Cardiac muscle cell (in vitro differentiated cells and primary cell): ENCODE measurements at places on chromosomes 1 and 21. TPM values are rescaled to one million over a fixed set of nuclear protein-coding genes. Genes with fewer than 3 reads are reported as not detected.

The ZMYM1 gene
- total RNA-seq: 5.4 and 12.2 TPM in 2 replicates

DNA sequence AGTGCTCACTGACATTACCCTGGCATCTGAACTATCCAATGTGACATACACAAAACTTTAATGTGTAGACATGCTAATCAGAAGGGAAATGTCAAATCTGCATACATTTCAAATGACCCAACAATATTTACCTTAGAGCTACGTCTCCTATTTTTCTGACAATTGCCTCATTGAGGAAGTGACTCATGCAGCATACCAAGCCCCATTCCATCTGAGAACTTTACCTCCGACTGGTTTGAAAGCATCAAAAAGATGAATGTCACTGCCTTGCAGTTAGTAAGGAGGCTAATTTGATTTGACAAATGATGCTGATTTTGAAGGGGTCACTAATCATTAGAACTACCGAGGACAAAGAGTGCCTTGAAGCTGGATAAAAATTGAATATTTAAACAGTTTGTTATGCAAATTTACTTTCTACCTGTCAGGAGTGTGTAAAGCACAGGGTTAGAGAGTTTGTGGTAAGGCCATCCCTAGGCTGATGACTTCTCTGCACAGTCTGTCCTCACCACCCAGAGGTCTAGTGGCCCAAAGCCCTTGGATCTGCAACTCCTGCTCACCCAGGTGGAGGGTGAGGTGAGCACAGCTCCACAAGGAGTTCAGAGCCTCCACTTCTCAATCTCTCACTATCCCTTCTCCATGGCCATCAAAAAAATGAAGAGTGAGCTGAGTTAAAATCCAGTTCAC is 500.3 kb upstream of the C1orf87 start:
- H3K36me3 ChIP-seq: no peaks in the 10 kb centered on the region
- H3K27me3 ChIP-seq: no peaks in the 10 kb centered on the region
- no peak overlapping the region for H3K4me3 ChIP-seq
- H3K27ac ChIP-seq: no peak overlapping the region

GRCh38 chr1:93989601-93990000 is 80.4 kb upstream of the GCLM start:
- H3K36me3 ChIP-seq: no peaks in the 10 kb centered on the region
- no peak overlapping the region for H3K4me3 ChIP-seq
- H3K4me1 ChIP-seq: no peaks in the 10 kb centered on the region
- no peak overlapping the region for H3K27ac ChIP-seq
- DNase-seq: no peak

The FALEC gene
- total RNA-seq: 3.9 TPM in 1 of 2 replicates, not detected in the other

DNA sequence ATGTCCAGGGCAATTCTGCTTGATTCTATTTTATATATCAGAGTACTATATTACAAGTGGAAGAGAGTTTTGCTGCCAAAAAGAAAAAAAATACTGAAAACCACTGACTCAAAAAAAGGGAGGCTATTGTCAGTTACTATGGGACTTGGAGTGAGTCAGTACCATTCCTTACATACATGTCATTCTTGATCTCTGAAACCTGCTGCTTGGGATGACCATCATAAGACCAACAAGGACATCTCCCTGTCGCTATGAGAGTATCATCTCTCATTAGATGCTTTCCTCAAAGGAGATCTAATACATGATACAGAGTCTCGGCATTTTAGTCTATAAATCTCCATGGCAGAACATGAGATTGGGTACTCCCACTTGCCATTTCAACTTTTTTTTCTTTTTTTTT is 11.8 kb upstream of the INPP5B start:
- peaks cover 28% of the 10 kb centered on the region for H3K36me3 ChIP-seq
- H3K4me1 ChIP-seq: peaks cover 5% of the 10 kb centered on the region
- no peak overlapping the region for H3K4me3 ChIP-seq
- peak; percentile 52 for DNase-seq
- H3K27ac ChIP-seq: no peak overlapping the region

DNA sequence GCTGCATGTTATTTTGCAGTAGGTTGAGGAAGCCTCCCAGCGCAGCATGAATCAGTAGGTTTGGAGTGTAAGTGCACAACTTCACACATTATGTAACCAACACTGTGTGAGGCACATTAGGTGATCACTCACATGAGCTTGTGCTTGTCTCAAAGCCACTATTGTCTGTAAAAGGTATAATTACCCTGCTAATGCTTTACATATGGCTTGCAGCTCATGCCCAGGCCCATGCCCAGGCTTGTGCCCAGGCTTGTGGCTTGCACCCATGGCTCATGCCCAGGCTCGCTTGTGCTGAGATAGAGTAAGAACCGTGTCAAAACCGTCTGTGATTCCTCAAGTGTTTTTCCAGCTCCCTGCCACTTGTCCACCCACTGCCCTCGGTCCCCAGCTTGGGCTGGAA is 596.3 kb downstream of the LTN1 start:
- H3K36me3 ChIP-seq: no peaks in the 10 kb centered on the region
- no peak overlapping the region for H3K4me3 ChIP-seq
- no peak for DNase-seq

GRCh38 chr1:30328401-30329262 is 394.8 kb downstream of the MATN1 start:
- H3K4me3 ChIP-seq: no peak overlapping the region
- no peak for DNase-seq
- no peaks in the 10 kb centered on the region for H3K4me1 ChIP-seq
- no peaks in the 10 kb centered on the region for H3K27me3 ChIP-seq
- no peak overlapping the region for H3K27ac ChIP-seq

The NUP210L gene
- total RNA-seq: 0.18 TPM in 1 of 2 replicates, not detected in the other

The WNT9A gene
- total RNA-seq: 1.4 and 1.9 TPM in 2 replicates

DNA sequence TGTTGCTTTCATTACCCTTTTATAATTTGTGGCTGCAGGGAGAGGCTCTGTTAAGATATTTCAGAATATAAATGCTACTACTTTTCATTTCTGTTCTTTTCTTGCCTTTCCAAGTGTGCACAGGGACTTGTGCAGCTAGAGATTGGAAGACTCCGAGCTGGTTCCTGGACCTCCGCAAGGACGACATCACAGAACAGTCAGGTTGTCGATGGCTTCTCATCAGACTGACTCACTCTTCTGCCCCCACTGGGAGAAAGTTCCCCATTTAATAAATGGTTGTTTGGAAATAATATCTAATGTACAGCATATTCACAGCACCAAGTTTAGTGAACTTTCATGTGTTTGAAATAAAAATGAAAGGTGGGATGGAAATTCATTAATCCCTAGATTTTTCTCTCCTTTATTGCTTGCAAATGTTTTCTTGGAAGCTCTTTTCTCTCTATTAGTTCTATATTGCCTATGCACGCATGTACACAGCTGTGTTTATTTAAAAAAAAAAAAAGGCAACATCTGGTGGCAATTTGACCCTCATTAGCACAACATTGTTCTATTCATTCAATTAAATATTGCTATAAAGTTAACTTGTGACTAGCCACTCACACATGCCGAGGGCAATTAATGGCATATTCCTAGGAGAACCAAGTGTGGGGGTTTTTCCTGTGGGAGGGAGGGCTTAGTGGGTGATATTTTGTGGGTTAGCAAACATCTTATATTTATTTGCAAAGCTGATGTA is 77.5 kb upstream of the L1TD1 start:
- H3K4me3 ChIP-seq: no peak overlapping the region
- H3K4me1 ChIP-seq: no peaks in the 10 kb centered on the region
- H3K27me3 ChIP-seq: no peaks in the 10 kb centered on the region
- H3K27ac ChIP-seq: no peak overlapping the region
- DNase-seq: no peak
- no peaks in the 10 kb centered on the region for H3K36me3 ChIP-seq

The HCRTR1 gene
- total RNA-seq: not detected in 2 replicates

GRCh38 chr1:55214934-55215193 is 300 bp downstream of the USP24 start:
- no peaks in the 10 kb centered on the region for H3K27me3 ChIP-seq
- peak; percentile 53 for DNase-seq
- H3K36me3 ChIP-seq: no peaks in the 10 kb centered on the region
- H3K27ac ChIP-seq: peak overlapping the region; percentile 98
- H3K4me1 ChIP-seq: peaks cover 25% of the 10 kb centered on the region

- no peaks in the 10 kb centered on the region for H3K27me3 ChIP-seq
- peak; percentile 74 for DNase-seq
- no peak overlapping the region for H3K27ac ChIP-seq
- H3K36me3 ChIP-seq: no peaks in the 10 kb centered on the region
- H3K4me1 ChIP-seq: peaks cover 1% of the 10 kb centered on the region
Observed at GRCh38 chr1:89725011-89725370, 92.1 kb downstream of the LRRC8C start.

The C1orf226 gene
- 7.3 and 10.0 TPM in 2 replicates for total RNA-seq

- no peaks in the 10 kb centered on the region for H3K4me1 ChIP-seq
- H3K27me3 ChIP-seq: no peaks in the 10 kb centered on the region
Observed at GRCh38 chr1:200909757-200910239, 15.1 kb downstream of the INAVA start.

The CORT gene
- 2.3 and 3.1 TPM in 2 replicates for total RNA-seq

GRCh38 chr1:99017655-99018054 is 13.0 kb upstream of the PLPPR5 start:
- H3K36me3 ChIP-seq: no peaks in the 10 kb centered on the region
- no peak overlapping the region for H3K27ac ChIP-seq
- no peaks in the 10 kb centered on the region for H3K27me3 ChIP-seq
- no peak overlapping the region for H3K4me3 ChIP-seq
- DNase-seq: no peak

DNA sequence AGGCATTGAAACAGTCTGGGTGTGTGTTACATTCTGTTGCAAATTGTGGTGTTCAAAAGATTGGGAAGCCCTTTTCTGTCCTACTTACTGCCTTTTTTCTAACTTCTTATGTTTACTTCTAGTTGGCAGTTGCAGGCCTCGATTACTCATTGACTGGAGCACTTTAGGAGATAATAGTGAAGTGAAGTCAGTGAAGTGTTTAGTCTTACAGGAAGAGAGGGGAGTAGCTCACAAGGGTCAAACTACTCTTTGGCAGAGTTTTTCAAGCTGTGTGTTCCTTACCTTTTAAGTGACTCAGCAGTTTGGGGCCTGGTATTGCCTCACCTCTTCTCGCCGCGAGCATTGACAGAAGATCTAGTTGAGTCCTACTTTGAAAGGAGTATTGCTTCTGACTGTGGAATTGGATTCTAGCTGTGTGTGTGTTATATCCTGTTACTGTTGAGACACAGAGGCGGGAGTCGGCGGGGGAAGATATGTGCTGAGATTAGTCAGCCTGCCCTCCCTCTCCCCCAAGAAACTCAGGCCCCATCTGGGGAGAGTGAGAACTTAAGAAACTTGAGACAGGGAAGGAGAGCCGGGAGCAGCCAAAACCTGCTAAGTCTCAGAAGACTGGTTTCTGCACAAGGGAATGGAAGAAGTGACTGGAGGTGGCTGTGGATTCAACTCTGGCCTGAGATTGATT is 19.3 kb downstream of the AHCYL1 start:
- H3K4me3 ChIP-seq: no peak overlapping the region
- no peaks in the 10 kb centered on the region for H3K36me3 ChIP-seq
- DNase-seq: peak; percentile 98
- H3K27me3 ChIP-seq: no peaks in the 10 kb centered on the region

The PLPPR5 gene
- 0.32 and 0.42 TPM in 2 replicates for total RNA-seq

DNA sequence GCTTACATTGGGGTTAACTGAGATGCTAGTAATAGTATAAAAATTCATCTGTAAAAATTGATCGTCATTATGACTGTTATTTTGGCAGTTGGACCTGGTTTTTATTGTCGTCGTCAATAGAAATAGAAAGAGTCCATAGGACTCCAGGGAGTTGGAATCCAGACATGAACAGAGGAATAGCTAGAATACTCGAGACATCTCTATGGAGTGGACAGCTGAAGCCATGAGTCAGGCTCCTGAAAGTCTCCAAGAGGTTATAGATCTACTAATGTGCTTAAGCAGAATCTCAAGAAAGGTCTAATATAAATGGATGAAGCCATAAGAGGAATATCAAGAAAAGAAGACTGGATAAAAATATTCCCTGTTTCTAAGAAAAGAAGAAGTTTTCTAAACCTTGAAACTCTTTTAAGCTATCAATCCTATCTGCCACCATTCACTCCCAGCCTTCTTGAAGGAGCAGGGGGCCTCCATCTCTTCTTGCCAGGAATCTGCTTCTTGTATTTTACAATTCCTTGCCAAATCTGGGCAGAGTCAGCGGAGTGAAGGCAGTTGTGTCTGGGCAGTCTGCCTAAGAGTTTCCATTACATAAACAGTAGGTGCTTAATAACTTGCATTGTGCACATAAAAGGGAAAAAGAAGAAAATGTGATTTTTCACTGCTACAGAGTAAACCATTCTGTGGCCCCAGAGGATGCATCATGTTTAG is 163.3 kb downstream of the ST6GALNAC5 start:
- H3K4me3 ChIP-seq: no peak overlapping the region
- H3K27me3 ChIP-seq: no peaks in the 10 kb centered on the region
- no peak overlapping the region for H3K27ac ChIP-seq

DNA sequence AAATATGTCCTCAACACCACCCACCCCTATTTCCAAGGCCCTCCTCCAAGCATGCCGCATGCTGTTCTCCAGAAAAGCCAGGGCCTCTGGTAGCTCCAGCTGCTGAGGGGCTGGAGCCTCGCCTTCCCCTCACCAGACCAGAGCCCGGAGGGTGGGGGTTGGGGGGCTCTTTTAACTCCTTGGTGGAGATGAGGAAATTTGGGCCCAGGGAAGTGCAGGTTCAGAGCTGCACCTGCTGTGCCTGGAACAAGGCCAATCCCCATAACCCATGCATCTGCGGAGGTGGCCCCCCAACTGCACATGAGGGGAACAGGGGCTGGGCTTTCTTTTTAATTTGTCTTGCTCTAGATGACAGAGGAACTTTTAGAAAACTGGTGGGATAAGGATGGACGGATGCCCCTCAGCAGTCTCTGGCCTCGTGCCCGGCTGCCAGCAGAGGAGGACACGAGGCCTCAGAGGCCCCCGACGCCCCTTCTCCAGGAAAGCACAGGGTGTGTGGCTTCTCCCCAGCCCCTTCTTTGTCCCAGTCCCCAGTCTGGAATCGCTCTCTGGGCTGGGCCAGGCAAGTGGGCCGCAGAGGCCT is 550 bp upstream of the SELENON start:
- no peak for DNase-seq
- peak overlapping the region; percentile 20 for H3K4me3 ChIP-seq
- H3K36me3 ChIP-seq: no peaks in the 10 kb centered on the region
- H3K27me3 ChIP-seq: no peaks in the 10 kb centered on the region

DNA sequence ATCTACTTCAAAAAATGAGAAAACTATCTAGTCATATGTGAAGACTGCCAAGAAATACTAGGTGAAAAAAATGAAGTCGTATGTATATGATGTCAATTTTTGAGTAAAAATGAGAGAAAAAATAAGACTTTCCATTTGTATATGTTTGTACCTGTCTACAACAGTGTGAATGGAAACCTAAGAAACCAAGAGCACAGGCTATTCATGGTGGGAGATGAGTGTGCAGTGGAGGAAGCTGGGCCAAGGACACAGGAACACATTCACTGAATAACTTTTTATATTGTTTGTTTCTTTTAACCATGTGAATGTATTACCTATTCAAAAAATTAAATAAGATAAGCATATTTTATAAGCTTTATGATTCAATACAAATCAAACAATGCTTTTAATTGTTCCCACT is 67.0 kb downstream of the ERO1B start:
- no peak for DNase-seq
- H3K4me3 ChIP-seq: no peak overlapping the region
- H3K27me3 ChIP-seq: no peaks in the 10 kb centered on the region
- H3K27ac ChIP-seq: no peak overlapping the region
- H3K36me3 ChIP-seq: no peaks in the 10 kb centered on the region

The FMO3 gene
- total RNA-seq: not detected in 2 replicates

GRCh38 chr1:167512046-167512654 is 6.2 kb downstream of the CD247 start:
- H3K36me3 ChIP-seq: no peaks in the 10 kb centered on the region
- no peaks in the 10 kb centered on the region for H3K4me1 ChIP-seq
- no peaks in the 10 kb centered on the region for H3K27me3 ChIP-seq
- no peak overlapping the region for H3K4me3 ChIP-seq
- H3K27ac ChIP-seq: no peak overlapping the region

GRCh38 chr1:100523038-100523652 is 14.8 kb upstream of the GPR88 start:
- no peaks in the 10 kb centered on the region for H3K36me3 ChIP-seq
- H3K4me3 ChIP-seq: no peak overlapping the region
- no peak for DNase-seq
- H3K4me1 ChIP-seq: no peaks in the 10 kb centered on the region

The DEGS1 gene
- 36.4 and 56.6 TPM in 2 replicates for total RNA-seq

The LMX1A gene
- total RNA-seq: not detected in 2 replicates
